Activated CD4-positive, alpha-beta memory T cell treated with anti-CD3 and anti-CD28 coated beads, Interleukin-2, amount 10 ng/mL, durations not matched to agents 7 days and 5 days (primary cell): ENCODE measurements at places on chromosomes 5 and 9.

GRCh38 chr9:92760070-92760469 is 4.6 kb downstream of the BICD2 start:
- no peak for DNase-seq

GRCh38 chr5:135010502-135011354 is 23.3 kb downstream of the PITX1 start:
- no peak for DNase-seq

- DNase-seq = no peak
These were observed 33.4 kb upstream of the SMIM32 start for GRCh38 chr5:136226401-136226800.

- no peak for DNase-seq
These were observed 6.1 kb upstream of the EHMT1 start for GRCh38 chr9:137612741-137613142.

DNA sequence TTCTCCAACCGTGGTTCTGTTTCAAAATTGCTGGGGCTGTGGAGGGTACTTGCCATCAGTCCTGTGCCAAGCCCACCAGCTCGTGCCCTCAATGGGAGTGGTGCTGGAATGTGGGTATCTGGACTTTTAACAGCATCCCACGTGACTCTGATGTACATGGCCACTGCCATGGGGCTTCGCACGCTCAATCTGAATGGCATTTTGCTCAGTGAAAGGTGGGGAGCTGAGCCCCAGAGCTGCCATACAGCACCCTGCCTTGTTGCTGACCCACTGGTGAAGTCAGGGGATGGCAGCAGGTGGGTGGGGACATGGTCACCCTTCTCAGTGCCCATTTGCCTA is 16.6 kb upstream of the SYNPO start:
- no peak for DNase-seq

DNA sequence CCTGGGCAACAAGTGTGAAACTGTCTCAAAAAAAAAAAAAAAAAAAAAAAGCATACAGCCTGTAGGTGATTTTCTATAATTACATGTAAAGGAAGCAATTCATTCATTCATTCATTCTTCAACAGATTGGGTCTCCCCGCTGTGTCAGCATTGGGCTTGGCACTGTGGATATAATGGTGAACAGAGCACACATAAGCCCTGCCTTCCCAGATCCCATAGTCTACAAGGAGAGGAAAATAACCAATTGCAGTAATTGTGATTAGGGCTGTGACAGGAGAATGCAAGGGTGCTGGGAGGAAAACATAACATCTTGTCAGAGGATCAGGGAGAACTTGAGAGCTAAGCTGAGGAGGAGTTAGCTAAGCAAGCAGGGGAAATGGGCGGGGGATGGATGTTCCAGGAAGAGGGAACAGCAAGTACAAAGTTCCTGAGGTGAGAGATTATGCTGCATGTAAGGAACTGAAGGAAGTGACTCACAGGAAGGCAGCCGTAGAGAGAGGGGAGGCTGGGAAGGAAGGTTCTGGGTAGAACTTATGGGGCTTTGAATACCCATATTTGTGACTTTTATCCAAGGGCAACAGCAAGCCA is 24.0 kb upstream of the KLF9 start:
- no peak for DNase-seq

GRCh38 chr5:162096448-162096847 is 28.9 kb downstream of the GABRG2 start:
- no peak for DNase-seq

- DNase-seq = no peak
These were observed 507.3 kb upstream of the TNC start for GRCh38 chr9:115625251-115625650.

DNA sequence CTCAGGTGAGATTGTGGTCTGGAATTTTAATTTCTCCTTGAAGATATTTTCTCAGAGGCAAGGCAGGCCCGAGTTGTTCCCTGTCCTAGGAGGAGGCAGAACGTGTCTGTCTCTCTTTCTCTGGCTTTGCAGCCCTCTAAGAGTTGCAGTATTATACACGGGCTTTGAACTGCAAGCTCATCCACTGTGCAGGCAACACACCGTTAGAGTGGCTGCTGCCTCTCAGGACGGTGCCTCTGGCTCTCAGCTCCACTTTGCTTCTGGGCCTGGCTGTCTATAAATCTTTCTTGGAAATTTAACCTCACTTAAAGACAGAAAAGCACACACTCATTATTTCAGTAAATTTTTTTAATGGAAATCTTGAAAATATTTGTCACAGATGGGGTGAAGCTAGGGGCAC is 170.1 kb upstream of the ADCY2 start:
- no peak for DNase-seq

DNA sequence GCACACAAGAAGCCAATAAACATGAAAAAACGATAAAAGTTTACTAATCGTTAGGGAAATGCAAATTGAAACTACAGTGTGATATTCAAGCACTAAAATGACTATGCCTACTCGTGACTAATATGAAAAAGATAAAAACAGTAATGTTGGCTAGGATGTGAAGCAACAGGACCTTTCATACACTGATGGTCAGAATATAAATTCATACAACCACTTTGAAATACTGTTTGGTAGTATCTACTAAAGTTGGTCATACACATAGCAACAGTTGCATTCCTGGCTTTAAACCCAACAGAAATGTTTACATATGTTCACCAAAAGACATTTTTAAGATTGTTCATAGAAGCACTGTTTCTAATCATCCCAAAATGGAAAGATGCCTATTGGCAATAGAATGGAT is 24.3 kb downstream of the FBXO38 start:
- no peak for DNase-seq

DNA sequence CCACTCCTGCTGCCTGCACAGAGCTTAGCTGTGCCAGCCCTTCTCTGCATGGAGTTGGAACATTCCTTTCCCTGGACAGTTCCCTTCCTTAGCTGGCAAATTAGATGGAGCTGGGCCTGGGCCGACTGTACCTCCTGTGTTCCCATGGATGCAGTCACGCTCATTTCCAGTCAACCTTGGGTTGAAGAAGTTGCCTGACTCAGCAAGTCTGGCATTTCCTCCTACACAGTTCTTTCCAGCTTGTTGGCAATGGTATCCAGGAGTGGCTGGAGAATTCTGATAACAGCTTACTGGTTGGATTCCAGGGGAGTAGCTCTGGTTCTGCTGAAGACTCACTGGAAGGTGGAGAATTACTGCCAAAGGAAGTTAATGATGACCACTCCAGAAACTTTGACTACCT is 9.2 kb upstream of the TAF1L start:
- no peak for DNase-seq

GRCh38 chr5:134022333-134022732 is 17.6 kb upstream of the VDAC1 start:
- DNase-seq = no peak

GRCh38 chr9:81552581-81552991 is 136.8 kb downstream of the TLE1 start:
- no peak for DNase-seq
